Stomach (tissue), 19 donors: ENCODE measurements at places on chromosomes 12 and 14.

GRCh38 chr12:79143803-79144202, 279.2 kb downstream of the SYT1 start:
- no peak overlapping the region for H3K4me3 ChIP-seq
- no peaks in the 10 kb centered on the region for H3K27me3 ChIP-seq
- H3K4me1 ChIP-seq: no peaks in the 10 kb centered on the region
- DNase-seq: no peak
- H3K36me3 ChIP-seq: no peaks in the 10 kb centered on the region

DNA sequence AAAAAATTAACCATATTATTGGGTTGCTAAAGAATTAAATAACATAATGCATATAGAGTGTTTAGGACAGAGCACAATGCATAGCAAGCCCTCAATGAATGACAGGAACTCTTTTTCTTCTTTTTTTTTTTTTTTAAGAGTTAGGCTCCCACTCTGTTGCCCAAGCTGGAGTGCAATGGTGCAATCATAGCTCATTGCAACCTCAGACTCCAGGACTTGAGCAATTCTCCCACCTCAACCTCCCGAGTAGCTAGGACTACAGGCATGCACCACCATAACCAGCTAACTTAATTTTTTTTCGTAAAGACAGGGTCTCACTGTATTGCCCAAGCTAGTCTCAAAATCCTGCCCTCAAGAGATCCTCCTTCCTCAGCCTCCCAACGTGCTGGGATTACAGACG, 20.5 kb upstream of the MTERF2 start:
- no peak for DNase-seq
- H3K27ac ChIP-seq: no peak overlapping the region
- no peaks in the 10 kb centered on the region for H3K27me3 ChIP-seq
- H3K4me3 ChIP-seq: no peak overlapping the region

GRCh38 chr12:124549629-124550028, 17.8 kb downstream of the NCOR2 start:
- peaks cover 90% of the 10 kb centered on the region for H3K4me1 ChIP-seq
- no peaks in the 10 kb centered on the region for H3K36me3 ChIP-seq
- no peaks in the 10 kb centered on the region for H3K27me3 ChIP-seq
- DNase-seq: no peak

DNA sequence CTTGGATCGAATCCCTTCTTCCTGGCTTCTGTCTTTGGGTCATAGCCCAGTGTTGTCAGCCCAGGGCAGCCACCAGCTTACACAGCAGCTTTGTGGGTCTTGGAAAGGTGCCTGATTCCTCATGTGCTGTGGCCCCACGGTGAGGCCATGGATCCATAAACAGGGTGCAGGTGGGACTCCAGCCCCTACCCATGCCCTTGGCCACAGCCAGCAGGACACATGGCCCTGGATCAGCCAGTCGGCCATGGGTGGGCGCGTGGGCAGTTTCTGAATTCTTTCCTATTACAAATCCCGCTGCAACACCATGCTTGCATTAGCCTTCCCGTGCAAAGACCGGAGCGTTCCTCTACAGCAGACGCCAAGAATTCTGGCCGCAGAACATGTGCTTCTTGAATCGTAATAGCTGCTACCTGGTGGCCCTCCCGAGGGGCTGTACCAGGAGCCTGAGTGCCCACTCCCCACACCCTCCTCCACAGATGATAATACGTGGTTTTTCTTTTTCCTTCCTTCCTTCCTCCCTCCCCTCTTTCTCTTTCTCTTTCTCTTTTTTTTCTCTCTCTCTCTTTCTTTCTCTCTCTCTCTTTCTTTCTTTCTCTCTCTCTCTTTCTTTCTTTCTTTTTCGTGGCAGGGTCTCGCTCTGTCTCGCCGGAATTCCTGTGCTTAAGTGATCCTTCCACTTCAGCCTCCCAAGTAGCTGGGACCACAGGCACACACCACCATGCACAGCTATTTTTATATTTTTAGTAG, 2.9 kb upstream of the MMP17 start:
- H3K27ac ChIP-seq: no peak overlapping the region
- peaks cover 27% of the 10 kb centered on the region for H3K27me3 ChIP-seq
- no peak overlapping the region for H3K4me3 ChIP-seq
- peaks cover 35% of the 10 kb centered on the region for H3K4me1 ChIP-seq

DNA sequence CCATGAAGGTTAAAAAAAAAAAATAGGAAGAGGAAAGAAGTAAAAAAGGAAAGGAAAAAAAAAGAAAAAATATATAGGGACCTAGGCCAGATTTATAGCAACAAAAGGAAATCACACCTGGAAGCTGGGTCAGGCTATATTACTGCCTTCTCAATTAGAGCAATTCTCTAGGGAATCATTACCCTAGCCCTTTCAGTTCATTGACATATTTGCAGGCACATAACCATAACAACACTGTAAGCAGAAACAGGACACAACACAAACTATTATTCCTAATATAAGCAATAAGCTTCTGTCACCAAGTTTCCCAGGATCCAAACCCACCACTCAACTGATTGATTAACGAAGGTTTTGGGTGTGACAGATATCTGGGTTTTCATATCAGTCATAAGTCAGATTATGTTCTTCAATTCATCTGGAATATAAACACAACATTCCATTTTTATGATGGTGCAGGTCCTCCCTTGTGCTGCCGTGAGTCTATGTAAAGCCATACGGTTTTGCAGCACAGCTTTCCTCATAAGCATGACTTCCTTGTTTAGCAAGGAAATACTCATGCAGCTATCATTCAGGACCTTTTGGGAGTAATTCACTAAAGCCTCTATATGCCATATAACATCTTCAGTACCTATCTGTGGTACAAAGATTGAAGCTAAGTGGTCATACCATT, 4.2 kb downstream of the PCNX4 start:
- no peak for DNase-seq
- H3K27me3 ChIP-seq: no peaks in the 10 kb centered on the region
- no peak overlapping the region for H3K4me3 ChIP-seq

GRCh38 chr14:59831121-59831730, 39.4 kb downstream of the RTN1 start:
- H3K4me1 ChIP-seq: no peaks in the 10 kb centered on the region
- H3K27me3 ChIP-seq: no peaks in the 10 kb centered on the region
- H3K27ac ChIP-seq: no peak overlapping the region
- H3K4me3 ChIP-seq: no peak overlapping the region
- DNase-seq: no peak

GRCh38 chr14:94593749-94594431, 12.7 kb downstream of the SERPINA5 start:
- peaks cover 10% of the 10 kb centered on the region for H3K4me1 ChIP-seq
- no peak for DNase-seq
- no peak overlapping the region for H3K27ac ChIP-seq
- no peak overlapping the region for H3K4me3 ChIP-seq
- H3K36me3 ChIP-seq: no peaks in the 10 kb centered on the region

- H3K36me3 ChIP-seq: peaks cover 10% of the 10 kb centered on the region
- peaks cover 12% of the 10 kb centered on the region for H3K4me1 ChIP-seq
- no peaks in the 10 kb centered on the region for H3K27me3 ChIP-seq
- no peak for DNase-seq
- no peak overlapping the region for H3K4me3 ChIP-seq
- no peak overlapping the region for H3K27ac ChIP-seq
Measured at GRCh38 chr12:121921066-121921465, 2.7 kb downstream of the CFAP251 start.

DNA sequence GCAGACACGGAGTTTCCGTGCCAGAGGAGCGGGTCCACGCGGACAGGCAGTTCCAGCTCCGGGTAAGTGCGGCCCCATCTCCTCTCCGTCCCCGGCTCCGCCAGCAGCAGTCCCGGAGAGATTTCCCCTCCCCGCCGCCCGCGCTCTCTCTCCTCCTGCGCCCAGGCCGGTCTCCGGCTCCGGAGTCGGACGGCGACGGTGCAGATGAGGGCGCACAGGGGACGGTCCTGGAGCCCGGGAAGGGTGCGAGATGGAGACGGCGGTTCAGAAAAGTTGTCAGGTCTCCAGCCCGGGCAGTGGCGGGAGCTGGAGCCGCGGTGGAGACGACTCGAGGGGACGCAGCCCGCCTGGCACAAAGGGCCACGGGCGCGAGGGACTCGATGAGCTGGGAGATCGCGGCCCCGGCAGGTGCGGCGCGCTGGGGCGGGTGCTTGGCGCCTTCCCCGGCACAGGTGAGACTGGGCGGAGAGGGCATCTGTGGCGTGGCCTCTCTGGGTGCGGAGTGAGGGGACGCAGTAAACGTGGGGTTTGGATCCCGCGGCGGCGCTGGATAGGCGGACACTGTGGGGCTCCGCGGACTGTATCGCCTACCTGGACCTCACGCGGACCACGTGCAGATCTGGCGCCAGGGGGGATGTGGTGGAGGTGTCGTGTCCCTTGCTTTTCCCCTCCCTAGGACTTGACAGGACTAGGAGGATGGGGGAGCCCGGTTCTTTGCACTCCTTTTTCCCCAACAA, 1540.3 kb upstream of the TMEM132C start:
- H3K36me3 ChIP-seq: no peaks in the 10 kb centered on the region
- no peak for DNase-seq
- no peak overlapping the region for H3K4me3 ChIP-seq
- no peak overlapping the region for H3K27ac ChIP-seq
- H3K27me3 ChIP-seq: peaks cover 15% of the 10 kb centered on the region

GRCh38 chr14:39868251-39868650, 436.0 kb upstream of the FBXO33 start:
- H3K27me3 ChIP-seq: no peaks in the 10 kb centered on the region
- peak; percentile 38 for DNase-seq
- H3K27ac ChIP-seq: no peak overlapping the region
- no peaks in the 10 kb centered on the region for H3K4me1 ChIP-seq

DNA sequence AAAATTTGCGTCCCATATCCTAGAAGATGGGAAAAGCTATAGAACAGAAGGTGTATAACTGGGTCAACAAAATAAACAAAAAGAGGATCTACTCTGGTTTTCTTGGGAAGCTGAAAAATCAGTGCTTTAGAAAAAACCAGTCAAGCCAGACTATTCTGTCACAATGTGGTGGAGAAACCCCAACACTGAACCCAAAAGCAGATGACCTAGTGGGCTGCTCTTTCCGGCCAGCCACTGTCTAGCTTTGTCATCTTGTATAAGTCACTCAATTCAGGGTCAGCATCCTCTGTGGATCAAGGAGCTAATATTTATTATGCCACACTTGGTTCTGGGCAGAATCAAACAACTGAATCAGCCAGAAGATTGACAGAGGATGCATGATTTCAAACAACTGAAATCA, 26.6 kb upstream of the TMCC3 start:
- DNase-seq: no peak
- peak overlapping the region; percentile 86 for H3K27ac ChIP-seq
- H3K4me1 ChIP-seq: peaks cover 24% of the 10 kb centered on the region
- H3K4me3 ChIP-seq: no peak overlapping the region
- H3K27me3 ChIP-seq: no peaks in the 10 kb centered on the region
- H3K36me3 ChIP-seq: no peaks in the 10 kb centered on the region

- H3K4me1 ChIP-seq: peaks cover 39% of the 10 kb centered on the region
- H3K27ac ChIP-seq: peak within 1 kb of the TSS; percentile 86
Measured at GRCh38 chr12:111766608-111767361, at the start of gene ALDH2. Gene ALDH2 (plus strand): TSS chr12:111766933. CDS start chr12:111766983, 50 bp downstream.

GRCh38 chr12:93601591-93601990, 29.1 kb downstream of the SOCS2 start:
- no peak overlapping the region for H3K4me3 ChIP-seq
- DNase-seq: no peak
- H3K4me1 ChIP-seq: peaks cover 11% of the 10 kb centered on the region
- no peak overlapping the region for H3K27ac ChIP-seq
- no peaks in the 10 kb centered on the region for H3K36me3 ChIP-seq

GRCh38 chr12:55997535-55997859, 421 bp downstream of the SUOX start:
- DNase-seq: no peak
- peak overlapping the region; percentile 86 for H3K27ac ChIP-seq
- peaks cover 46% of the 10 kb centered on the region for H3K4me1 ChIP-seq
- H3K27me3 ChIP-seq: no peaks in the 10 kb centered on the region

- no peak for DNase-seq
- H3K4me1 ChIP-seq: no peaks in the 10 kb centered on the region
- H3K27ac ChIP-seq: peak overlapping the region; percentile 75
Measured at GRCh38 chr14:93799617-93799988, 11.3 kb upstream of the PRIMA1 start.

GRCh38 chr14:66163023-66163422, 323.1 kb upstream of the CCDC196 start:
- DNase-seq: no peak
- H3K27ac ChIP-seq: no peak overlapping the region
- H3K4me1 ChIP-seq: no peaks in the 10 kb centered on the region
- H3K4me3 ChIP-seq: no peak overlapping the region
- no peaks in the 10 kb centered on the region for H3K27me3 ChIP-seq

DNA sequence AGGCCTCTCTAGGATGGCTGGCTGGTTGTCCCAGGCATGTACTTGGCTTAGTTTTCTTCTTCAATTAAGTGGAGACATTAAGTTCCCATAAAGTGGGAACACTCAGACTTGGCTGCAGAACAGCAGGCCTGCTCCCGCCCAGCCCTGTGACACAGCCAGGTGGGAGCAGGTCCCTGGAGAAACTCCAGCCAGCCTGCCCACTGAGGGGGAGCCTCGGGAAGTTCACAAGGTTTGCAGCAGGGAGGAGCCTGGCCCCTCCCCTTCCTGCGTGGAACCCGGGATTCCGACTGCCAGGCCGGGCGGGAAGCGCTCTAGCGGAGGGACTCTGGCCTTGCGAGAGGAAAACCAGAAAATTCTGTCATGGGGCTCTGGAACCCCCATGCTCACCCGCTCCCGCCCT, 98.3 kb upstream of the EVL start:
- H3K4me1 ChIP-seq: peaks cover 6% of the 10 kb centered on the region
- no peak overlapping the region for H3K27ac ChIP-seq
- no peaks in the 10 kb centered on the region for H3K36me3 ChIP-seq

DNA sequence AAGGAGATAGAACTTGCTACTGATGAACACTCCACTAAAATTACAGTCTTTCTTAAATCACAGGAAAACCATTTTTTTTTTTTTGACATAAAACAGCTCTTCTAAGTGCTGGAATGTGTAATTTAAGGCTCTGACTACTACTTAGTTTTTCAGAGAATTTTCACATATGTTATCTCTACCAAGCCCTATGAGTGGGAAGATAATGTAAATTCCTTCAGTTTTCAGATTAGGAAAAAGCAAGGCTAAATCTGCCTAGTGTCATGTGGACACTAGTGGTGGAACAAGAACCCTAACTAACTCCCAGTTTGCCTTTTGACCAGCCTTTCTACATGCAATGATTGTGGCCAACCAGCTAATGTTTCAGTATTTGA, 37.3 kb upstream of the CSRP2 start:
- no peaks in the 10 kb centered on the region for H3K36me3 ChIP-seq
- peak; percentile 12 for DNase-seq
- no peaks in the 10 kb centered on the region for H3K27me3 ChIP-seq
- H3K4me3 ChIP-seq: no peak overlapping the region
- H3K4me1 ChIP-seq: no peaks in the 10 kb centered on the region

DNA sequence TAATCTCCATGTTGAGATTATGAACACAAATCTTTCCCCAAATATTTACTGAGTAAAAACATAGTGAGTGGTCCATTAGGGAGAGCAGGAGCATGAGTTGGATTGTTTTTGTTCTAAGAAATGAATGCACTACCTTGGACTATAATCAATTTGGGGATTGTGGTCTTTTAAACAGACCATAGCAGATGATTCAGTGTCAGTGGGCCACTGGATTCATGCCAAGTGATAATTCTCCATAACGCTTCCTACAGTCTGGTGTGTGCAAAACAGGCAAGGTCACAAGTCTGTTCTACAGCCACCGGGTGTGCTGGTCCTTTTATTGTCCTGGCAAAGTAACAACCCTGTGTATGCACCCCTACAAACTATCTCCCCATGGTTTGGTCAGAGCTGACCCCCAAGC, 266.3 kb downstream of the APAF1 start:
- no peaks in the 10 kb centered on the region for H3K4me1 ChIP-seq
- no peaks in the 10 kb centered on the region for H3K36me3 ChIP-seq
- no peak overlapping the region for H3K4me3 ChIP-seq
